ENCODE measurements at places on chromosomes 4 and X.

DNA sequence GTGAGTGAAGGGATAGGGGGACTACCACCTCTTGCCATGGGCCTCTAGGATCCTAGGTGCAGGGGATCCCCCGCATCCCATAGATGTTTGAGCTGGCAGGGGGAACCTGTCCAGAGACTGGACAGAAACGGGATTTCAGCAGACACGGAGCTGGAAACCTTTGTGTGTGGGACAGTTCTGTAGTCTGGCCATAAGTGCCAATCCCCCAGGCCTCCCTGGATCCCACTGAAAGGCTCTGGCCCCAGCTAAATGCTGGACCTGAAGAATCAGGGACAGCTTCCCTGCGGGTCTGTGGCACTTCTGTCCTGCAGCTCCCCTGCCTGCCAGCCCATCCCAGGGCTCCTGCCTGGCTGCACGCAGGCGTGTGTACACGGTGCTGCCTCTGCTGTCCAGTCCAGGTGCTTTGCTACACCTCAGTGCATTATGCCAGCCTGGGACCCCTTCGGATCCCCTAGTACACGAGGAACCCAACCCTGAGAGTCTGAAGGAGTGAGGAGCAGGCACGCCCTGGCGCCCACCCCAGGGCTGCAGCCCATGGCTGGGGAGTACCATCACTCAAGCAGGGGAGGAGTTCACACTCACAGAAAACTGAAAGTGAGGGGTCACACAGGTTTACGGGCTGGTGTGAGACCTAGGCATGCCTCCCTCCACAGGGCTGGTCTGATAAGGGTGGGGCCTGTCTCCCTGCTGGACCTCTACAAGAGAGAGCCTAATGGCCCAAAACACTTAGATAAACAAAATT, 703.0 kb downstream of the ARAP2 start:
- no peak for DNase-seq

DNA sequence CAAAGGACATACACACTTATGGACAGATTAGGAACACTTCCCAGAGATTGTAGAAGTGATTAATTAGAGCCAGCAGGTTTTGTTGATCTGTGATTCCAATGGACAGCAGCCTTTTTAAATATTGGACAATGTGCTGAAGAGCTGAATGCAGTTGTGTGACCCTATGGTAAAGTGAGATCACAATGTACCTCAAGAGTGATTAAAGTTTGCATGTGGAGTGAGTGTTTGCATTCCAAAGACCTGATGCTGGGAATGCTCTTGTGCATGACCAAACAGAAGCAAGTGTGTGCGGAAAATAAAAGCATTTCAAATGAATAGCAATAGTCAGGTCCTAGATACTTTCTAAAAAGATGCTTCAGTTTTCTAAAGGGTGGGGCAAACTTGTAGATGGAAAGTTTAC, 154.1 kb downstream of the BANK1 start:
- no peak for DNase-seq

GRCh38 chrX:115553171-115553570, 7.8 kb upstream of the PLS3 start:
- DNase-seq = no peak

DNA sequence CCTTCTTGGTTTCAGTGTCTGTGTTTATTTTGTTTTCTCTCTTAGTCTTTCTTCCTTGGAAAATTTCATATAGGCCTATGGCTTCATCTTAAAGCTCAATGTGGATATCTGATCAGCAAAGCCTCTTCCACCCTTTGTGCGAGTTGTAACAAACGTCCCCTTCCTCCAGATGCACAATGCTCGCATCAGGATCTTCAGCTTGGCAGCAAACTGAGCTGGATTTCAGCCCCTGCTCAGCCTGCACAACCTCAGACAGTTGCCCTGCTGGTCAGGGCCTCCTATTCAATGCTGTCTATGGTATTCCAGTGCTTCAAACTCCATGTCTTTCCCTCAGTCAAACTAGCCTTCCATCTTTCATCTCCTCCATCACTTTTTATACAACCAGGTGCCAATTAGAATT, 309.4 kb downstream of the ARHGAP24 start:
- DNase-seq = no peak

DNA sequence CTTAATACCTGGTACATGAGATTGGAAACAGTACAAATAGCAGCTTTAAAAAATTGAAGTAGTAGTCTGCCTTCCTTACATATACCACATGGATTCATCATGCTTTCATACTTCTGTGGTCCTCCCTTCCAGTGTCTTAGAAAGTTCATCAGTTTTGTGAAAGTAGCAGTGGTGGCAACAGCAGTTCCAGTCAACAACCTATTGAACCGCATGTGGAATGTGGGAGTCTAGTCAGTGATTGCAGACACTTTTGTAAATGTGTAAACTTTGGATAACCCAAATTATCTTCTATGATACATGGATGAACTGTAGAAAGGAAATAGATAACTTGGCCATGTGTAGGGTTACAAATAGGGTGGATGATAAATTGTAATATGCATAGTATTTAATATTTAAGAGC, 34.1 kb downstream of the FNIP2 start:
- no peak for DNase-seq

GRCh38 chr4:114103908-114104307, 124.5 kb upstream of the ARSJ start:
- no peak for DNase-seq

GRCh38 chr4:15336410-15337167, 91.2 kb upstream of the C1QTNF7 start:
- no peak for DNase-seq
